Sigmoid colon (tissue), 7 donors: ENCODE measurements at places on chromosomes 5 and 9. TPM values are rescaled to one million over a fixed set of nuclear protein-coding genes. Genes with fewer than 3 reads are reported as not detected.

CCDC152 gene
- 0.55 TPM for total RNA-seq

TMEM245 gene
- total RNA-seq: 105 TPM

IL13 gene
- not detected for total RNA-seq

GFRA3 gene
- total RNA-seq: 0.49 TPM

OTULINL gene
- 5.6 TPM for total RNA-seq

CD74 gene
- 216 TPM for total RNA-seq

FOXD4 gene
- 0.16 TPM for total RNA-seq

BHMT gene
- total RNA-seq: 0.36 TPM

IL9 gene
- total RNA-seq: not detected

CBY3 gene
- total RNA-seq: 0.66 TPM

CCDC192 gene
- not detected for total RNA-seq

LHX2 gene
- not detected for total RNA-seq

MYMK gene
- not detected for total RNA-seq

MFAP3 gene
- 32.1 TPM for total RNA-seq

TUSC1 gene
- 17.7 TPM for total RNA-seq

MEIKIN gene
- total RNA-seq: not detected

FAM78A gene
- total RNA-seq: 1.2 TPM

GABRA1 gene
- not detected for total RNA-seq

NIPSNAP3A gene
- 23.8 TPM for total RNA-seq

ISL1 gene
- 1.1 TPM for total RNA-seq

AJM1 gene
- total RNA-seq: 4.3 TPM

TAF1L gene
- total RNA-seq: not detected

RNF183 gene
- not detected for total RNA-seq

SPINK4 gene
- total RNA-seq: not detected

SLC25A48 gene
- total RNA-seq: not detected

SOHLH1 gene
- not detected for total RNA-seq

ECSCR gene
- total RNA-seq: 16.6 TPM

PCBD2 gene
- total RNA-seq: 7.8 TPM

HARS1 gene
- 41.0 TPM for total RNA-seq

PAXX gene
- total RNA-seq: 38.0 TPM

ANAPC2 gene
- 26.0 TPM for total RNA-seq

OMD gene
- total RNA-seq: 16.3 TPM

ADAMTSL2 gene
- total RNA-seq: 0.81 TPM

WHRN gene
- total RNA-seq: 5.4 TPM

FRRS1L gene
- total RNA-seq: 3.3 TPM

PCDHA11 gene
- total RNA-seq: 0.16 TPM

FCN2 gene
- not detected for total RNA-seq

S1PR3 gene
- total RNA-seq: 10.4 TPM

IRX2 gene
- not detected for total RNA-seq

SLC4A9 gene
- not detected for total RNA-seq

CDO1 gene
- total RNA-seq: 16.8 TPM

PCDHGB1 gene
- total RNA-seq: 3.3 TPM

SPZ1 gene
- not detected for total RNA-seq

FUT7 gene
- total RNA-seq: 0.41 TPM

EIF4E1B gene
- total RNA-seq: not detected

ACTBL2 gene
- total RNA-seq: not detected

PCDHA5 gene
- 0.49 TPM for total RNA-seq
